ENCODE measurements at places on chromosomes 5 and 9. TPM values are rescaled to one million over a fixed set of nuclear protein-coding genes. Genes with fewer than 3 reads are reported as not detected.

GRCh38 chr5:157282150-157282549 is 16.2 kb downstream of the CYFIP2 start:
- DNase-seq: no peak

- no peak for DNase-seq
These were observed 94.4 kb upstream of the IL6ST start for GRCh38 chr5:56088967-56089829.

DNA sequence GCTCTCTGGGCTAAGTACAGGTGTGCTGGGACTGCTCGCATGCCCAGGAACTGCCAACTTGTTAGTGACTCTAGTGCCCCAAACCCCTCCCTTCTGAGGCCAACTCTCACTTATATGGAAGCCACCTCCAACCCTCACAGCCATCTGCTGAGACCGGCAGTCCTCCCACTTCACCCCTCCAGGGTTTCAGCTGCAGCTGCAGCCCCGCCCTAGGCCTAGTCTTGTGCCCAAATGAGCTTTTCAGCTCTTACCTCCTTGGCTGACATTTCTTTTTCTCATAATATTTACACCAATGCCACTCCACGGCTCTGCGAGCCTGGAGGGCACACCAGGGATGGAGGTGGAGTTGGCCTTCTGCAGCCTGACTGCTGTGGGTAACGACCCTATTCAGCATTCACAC is 166.6 kb downstream of the ROR2 start:
- no peak for DNase-seq

Gene CDKN2A
- 8.4 TPM for total RNA-seq

- DNase-seq: no peak
These were observed 113.5 kb downstream of the MPDZ start for GRCh38 chr9:13165956-13166355.

GRCh38 chr5:98641671-98642070 is 131.8 kb upstream of the RGMB start:
- no peak for DNase-seq

DNA sequence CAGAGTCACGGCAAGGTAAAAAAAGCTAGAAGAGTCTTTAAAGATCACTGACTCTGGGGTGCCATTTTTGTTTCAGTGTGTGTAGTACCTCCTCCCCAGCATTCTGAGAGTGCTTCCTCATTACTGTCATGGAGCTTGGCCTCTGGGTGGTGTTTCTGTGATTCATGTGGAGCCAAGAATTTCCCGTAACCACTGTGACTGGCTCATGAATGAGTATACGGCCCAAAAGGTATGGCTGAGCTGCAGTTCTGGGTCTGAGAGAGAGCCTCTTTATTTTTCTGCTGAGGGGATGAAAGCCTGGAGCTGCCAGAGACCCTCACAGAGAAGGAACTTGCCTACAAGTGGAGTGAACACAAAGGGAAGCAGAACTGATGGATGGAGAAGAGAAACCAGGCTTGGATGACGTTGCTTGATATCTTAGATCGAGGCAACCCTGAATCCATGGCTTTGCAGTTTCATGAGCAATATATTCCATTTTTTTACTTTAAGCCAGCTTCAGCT is 85.6 kb downstream of the PTTG1 start:
- DNase-seq: no peak

DNA sequence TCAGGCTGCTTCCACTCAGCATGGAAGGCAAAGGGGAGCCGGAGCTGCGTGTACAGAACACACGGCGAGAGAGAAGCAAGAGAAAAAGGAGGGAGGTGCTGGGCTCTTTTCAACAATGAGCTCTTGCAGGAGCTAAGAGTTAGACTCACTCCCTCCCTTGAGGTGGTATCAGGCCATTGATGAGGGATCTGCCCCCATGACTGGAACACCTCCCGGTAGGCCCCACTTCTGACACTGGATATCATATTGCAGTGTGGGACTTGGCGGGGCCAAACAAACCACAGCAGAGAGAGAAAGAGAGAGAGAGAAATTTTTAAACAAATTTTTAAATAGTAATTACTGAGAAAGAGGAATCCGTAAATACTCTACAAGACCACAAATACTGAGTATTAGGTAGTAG is 182.2 kb downstream of the TRIO start:
- no peak for DNase-seq

Gene DOCK2
- 108 TPM for total RNA-seq

- DNase-seq: no peak
These were observed 35.3 kb downstream of the APTX start for GRCh38 chr9:32965999-32966722.

GRCh38 chr9:109561137-109561536 is 63.0 kb upstream of the PTPN3 start:
- no peak for DNase-seq

DNA sequence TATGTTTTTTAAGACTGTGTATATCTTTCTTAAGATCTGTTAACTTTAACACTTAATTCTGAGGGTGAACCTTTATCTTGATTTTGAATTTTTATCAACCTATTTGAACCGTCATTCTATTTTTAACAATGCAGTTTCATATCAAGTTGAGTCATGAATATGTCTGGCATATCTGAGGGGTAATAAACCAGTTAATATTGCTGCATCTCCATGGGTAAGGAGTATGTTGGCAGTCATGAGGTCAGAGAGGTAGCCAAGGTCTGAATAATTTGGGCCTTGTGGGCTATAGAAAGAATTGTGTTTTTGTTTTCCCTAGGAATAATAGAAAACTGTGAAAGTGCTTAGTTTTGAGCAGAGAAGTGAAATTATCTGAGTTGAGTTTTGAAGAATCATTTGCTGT is 419.0 kb downstream of the PLK2 start:
- DNase-seq: no peak

Gene PCDHGB1
- 1.8 TPM for total RNA-seq

Gene MPDZ
- 31.3 TPM for total RNA-seq

- DNase-seq: peak; percentile 45
These were observed 32.0 kb downstream of the NKD2 start for GRCh38 chr5:1040571-1040970.

GRCh38 chr9:567747-568305 is 273.7 kb upstream of the DMRT1 start:
- no peak for DNase-seq

GRCh38 chr9:16136451-16136850 is 583.6 kb downstream of the CCDC171 start:
- no peak for DNase-seq

GRCh38 chr5:41246376-41246775 is 33.0 kb upstream of the C6 start:
- no peak for DNase-seq

DNA sequence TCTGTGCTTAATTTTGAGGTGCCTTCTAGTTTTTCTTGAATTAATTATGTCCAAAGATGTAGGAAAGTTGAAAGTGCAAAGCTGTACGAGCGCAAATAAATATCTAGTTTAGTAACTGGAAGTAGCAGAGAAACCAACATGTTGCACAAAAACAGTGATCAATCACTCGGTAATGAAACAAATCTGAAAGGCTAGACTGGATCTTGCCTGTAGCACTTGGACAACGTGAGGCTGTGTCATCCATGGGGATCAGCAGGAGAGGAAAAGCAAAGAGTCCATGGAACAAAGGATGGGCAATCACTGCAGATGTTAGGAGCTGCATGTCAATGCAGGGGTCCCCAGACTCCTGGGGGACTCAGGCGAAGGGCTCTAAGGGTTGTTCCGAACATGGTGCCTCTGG is 424.2 kb downstream of the IRX1 start:
- no peak for DNase-seq

Gene LPAR1
- total RNA-seq: 23.2 TPM

Gene IL3
- total RNA-seq: not detected

Gene PNPLA7
- total RNA-seq: 12.2 TPM

Gene NR6A1
- 4.5 TPM for total RNA-seq

- no peak for DNase-seq
These were observed 56.0 kb downstream of the RGS3 start for GRCh38 chr9:113519426-113520108.

Gene STOML2
- total RNA-seq: 59.0 TPM

DNA sequence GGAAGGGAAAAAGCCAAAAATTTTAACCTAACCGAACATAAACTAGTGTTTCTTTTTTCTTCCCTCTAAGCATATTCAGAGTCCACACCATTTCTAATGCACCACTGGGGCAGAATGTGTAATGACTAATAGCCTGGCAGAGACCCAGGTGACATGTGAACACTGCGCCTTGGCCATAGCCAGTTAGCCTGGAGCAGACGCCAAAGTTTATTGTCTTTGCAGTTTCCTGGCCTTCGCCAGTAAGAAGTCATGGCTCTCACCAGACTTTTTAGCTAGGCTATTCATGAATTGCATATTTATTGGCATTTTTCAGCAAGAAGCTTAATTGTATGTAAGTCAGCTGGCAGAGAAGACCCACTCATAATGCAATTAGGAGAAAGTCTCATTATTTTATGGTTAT is 182.8 kb upstream of the SLC27A6 start:
- no peak for DNase-seq

Gene SPATA31D4
- total RNA-seq: not detected

Gene GRM6
- not detected for total RNA-seq

- no peak for DNase-seq
These were observed 217.3 kb upstream of the KLF4 start for GRCh38 chr9:107706701-107707427.

- no peak for DNase-seq
These were observed 519 bp downstream of the HSPA5 start for GRCh38 chr9:125240649-125240999.

- DNase-seq: no peak
These were observed 26.6 kb downstream of the IRX2 start for GRCh38 chr5:2724831-2725230.

- DNase-seq: no peak
These were observed 141.0 kb upstream of the NUDT12 start for GRCh38 chr5:103703617-103704016.

DNA sequence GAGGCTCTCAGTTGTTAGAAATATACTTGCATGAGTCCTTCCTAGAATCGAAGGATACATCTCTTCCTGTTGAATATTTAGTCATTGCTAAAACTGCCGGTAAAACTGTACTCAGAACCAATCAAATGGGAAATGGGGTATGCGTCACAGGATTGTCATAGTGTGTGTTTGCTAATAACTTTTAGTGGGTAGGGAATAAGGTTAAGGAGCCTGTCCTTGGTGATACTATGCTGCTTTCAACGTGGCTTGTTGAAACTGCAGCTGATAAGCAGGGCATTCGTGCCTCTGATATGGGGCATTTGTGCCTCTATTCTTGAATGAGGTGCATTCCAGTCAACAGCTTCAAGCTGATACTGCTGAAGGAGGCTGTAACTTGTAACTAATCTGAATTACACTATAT is 26.6 kb downstream of the HABP4 start:
- no peak for DNase-seq

Gene TMEM215
- total RNA-seq: 0.09 TPM

DNA sequence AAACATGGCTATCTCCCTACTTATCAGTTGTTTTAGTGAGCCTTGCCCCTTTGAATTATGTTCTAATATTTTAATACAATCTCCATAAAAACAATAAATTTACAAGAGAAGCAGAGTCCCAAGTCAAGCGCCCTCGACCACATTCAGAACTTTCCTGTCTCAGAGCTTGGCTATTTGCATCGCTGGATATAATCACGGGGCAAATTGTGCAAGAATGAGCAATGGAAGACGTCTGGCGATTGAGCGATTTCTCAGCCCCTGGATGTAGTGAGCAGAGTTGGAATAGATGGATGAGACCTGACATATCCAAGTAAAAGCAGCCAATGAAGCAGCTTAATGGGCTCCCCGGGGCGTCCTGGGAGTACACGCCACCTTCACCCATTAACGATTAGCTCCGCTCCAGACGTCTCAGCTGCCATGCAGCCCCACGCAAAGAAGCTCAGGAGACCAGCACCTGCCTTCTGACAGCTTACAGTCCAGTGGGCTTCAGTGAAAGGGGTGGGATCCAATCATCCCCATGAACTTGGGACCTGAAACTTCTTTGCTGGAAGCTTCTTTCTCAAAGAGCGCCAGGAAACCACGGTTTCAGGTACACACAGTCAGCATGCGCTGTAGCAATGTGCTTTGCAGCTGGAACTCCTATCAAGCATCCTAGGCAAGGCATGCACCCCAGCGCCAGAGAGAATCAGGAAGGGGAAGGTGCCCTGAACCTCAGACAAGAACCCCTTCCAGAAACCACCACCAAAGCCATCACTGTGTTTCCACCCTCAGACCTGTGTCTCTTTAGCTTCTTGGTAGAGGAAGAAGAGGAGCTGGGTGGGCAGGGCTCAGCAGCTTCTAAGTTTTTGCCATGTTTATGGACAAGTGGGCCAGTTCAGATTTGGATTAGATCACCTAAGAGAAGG is 92.0 kb upstream of the IRX4 start:
- DNase-seq: no peak

GRCh38 chr5:52673495-52673894 is 114.2 kb upstream of the ITGA1 start:
- DNase-seq: no peak

DNA sequence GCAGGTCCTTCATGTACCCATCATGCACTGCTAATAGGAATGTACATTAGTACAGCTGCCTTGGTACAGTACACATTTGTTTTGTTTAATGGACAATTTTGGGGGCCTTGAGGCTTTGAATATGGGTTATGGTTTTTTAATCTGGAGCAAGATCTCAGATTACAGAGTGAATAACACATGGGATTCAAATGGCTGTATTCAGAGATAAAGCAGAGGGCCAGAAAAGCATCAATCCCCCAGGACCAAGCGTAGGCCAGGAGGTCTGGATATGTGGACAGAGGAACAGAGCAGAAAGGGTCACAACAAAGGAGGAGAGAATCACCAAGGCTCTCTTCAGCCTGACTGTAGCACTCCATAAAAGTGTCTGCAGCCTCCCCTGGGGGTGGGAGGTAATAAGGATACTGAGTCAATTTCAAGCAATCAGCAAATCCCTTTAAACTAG is 47.7 kb upstream of the STK32A start:
- DNase-seq: no peak

GRCh38 chr9:89661956-89662717 is 57.3 kb downstream of the GADD45G start:
- peak; percentile 97 for DNase-seq

DNA sequence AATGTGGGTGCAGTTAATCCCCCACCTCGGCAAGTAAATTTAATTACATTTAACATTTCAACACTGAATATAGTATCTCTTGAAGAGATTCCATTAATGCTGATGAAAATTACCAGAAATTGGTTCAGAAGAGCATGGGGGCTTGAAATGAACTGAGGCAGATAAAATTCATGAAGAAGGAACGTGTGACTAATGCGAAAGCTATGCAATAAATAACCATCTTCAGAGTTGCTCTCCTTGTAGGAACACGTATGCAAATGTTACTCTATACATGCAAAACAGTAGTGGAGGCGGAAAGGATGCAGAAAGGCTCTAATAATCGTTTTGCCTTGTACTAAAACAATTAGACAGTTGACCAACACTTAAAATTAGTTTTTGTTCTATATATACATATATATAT is 320.2 kb downstream of the CTNND2 start:
- DNase-seq: no peak

Data from lower lobe of right lung (tissue), 2 donors.